ENCODE measurements at places on chromosomes 7 and 10.

DNA sequence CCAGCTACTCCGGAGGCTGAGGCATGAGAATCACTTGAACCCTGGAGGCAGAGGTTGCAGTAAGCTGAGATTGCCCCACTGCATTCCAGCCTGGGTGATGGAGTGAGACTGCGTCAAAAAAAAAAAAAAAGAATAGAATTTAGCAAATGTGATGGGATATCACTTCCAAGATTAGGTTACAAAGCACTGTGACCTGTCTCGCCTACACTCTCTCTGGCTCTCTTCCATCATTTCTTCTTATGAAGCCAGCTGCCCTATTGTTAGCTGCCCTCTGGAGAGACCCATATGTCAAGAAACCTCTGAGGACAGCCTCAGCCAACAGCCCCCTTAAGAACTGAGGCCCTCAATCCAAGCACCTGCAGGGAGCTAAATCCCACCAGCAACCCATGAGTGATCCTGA is 28.2 kb downstream of the ARHGAP21 start:
- DNase-seq = no peak

DNA sequence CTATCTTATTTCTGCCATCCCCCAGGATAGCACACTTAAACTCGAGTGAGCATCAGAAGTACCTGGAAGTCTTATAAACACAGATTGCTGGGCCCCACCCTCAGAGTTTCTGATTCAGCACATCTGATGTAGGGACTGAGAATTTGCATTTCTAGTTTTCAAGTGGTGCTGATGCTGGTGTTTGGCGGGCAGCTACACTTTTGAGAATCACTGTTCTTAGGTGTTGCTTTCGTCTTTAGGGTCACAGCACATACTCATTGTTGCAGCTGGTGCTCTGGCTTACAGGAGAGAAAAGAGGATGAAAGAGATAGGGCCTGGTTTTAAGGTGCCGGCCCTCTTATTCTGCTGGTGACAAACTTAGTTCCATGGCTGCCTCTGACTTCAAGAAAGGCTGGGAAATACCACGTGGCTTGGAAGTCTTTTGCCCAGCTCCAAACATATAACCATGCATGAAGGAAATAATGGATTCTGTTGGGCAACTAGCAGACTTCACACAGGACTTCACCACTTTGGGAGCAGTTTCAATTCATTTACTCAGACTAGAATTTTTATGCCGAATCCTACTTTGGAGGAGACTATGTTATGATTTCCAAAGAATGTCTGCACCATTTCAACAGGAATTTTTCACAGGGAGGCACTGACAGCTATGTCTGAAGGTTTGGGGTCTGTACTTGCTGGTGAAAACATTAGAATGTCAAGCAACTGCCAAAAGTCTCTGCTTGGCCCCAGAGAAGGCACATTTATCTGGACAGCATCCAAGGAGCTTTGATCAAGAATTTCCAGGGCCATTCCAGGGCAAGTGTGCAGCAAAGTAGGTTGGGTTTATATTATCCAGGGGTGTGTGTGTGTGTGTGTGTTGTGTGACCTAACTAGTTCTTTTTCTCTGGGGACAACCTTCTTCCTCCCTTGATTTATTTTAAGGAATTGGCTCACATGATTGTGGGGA is 6.9 kb upstream of the MINDY4 start:
- no peak for DNase-seq

DNA sequence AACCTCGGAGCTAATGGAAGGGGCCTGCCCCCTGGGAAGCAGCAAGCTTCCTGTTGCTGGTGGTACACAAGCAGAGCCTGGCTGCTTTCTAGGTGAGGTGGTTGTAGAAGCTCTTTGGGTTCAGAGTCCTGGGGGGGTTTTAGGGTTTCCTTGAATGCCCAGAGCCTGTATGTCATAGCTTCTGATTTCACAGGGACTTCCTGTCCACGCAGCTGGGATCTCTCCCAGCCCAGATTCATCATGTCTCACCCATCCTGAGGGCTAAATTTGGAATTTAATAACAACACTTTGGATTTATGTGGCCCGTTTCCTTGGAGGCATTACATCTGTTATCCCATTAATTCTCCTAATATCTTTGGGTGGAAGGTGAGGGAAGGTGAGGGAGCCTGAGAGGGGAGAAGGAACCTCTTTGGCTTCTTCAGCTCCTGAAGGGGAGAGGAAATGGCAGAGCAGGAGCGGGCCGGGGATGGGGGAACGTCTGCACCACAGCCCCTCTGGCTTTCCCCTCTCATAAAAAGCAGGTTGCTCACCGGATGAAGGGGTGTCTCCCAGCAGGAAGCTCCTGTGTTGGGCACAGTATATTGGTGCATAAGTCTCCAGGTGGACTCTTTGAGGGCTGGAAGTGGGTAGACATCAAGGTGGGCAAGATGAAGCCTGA is 19.7 kb downstream of the RPS24 start:
- DNase-seq = no peak

- no peak for DNase-seq
Measured at GRCh38 chr10:129462257-129462795, 4.7 kb upstream of the MGMT start.

DNA sequence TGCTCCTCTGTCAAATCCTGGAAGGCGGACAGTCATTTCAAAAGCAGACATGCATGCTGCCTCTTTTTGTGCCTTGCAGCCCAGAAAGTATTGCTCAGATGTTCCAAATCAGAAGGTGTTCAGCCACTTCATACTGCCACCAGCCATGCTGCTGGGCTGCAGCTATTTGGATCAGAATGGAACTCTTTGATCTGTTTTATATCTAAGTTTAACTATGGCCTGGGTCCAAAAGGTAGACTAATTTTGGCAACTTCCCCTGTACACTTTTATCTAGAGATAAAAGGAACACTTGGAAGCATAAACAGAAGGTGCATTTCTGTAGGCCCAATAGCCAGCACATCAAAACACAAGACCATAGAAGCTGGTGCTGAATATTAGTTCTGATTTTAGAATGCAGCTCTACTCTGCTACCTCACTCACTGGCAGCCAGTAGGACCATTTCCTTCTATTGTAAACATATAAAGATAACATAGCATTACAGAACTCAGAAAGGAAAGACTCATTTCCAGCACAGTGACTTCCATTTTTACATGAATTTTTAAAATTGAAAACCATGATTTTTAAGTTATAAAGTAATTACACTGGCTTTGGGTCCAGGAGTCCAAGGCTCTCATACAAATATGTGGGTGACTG is 143.1 kb upstream of the CAV2 start:
- no peak for DNase-seq

GRCh38 chr7:86667732-86668131 is 24.0 kb downstream of the GRM3 start:
- DNase-seq = no peak

Measured in mesothelial cell of epicardium (in vitro differentiated cells).